ENCODE measurements at places on chromosomes 2 and 18.
A peak's percentile ranks its signal among the peaks of the same experiment; 100 is the strongest.

- no peak for DNase-seq
Observed at GRCh38 chr2:56449449-56449860, 265.7 kb downstream of the CCDC85A start.

DNA sequence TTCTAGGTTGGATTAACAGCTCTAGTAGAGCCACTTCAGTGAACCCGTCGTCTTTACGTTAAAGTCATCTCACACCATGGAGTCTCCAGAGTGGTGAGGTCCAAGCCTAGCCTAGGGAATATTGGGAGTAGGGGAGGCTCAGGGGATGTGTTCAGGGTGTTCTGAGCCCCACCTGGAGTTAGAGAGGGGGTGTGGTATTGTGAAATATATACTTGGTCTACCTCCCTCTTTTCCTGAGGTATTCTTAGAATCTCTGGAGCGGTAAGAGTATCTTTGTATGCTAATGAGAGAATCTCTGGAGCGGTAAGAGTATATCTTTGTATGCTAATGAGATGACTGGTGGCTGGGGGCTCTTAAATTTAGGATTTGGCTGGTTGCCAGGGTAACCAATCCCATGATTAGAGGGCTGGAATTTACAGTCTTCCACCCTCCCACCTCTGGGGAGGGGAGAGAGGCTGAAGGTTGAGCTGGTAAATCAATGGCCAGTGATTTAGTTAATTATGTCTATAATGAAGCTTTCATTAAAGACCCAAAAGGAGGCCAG, 69.5 kb downstream of the INPP4A start:
- DNase-seq, result no peak

DNA sequence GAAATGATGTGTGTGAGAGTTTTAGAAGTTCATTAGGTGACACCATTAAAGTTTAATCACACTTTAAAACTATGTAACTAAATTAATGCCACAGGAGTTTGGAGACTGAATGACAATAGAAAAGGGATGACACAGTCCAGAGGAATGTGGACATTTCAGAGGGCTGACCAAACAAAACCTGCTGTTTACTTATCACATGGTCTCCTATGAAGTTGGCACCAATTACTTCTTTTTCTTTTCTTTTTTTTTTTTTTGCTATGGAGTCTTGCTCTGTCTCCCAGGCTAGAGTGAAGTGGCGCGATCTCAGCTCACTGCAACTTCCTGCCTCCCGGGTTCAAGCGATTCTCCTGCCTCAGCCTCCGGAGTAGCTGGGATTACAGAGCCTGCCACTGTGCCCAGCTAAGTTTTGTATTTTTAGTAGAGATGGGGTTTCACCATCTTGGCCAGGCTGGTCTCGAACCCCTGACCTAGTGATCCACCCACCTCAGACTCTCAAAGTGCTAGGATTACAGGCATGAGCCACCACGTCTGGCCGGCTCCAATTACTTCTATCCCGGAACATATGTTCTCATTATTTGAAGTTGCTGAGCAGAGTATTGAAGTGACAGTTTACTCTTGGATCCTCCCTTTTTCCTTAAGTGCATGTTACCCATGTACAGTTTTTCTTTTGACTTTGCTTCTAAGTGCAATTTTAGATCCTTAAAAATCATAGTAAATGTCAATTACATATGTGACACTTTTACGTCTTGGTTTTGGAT, 4.3 kb downstream of the AGPS start:
- DNase-seq, result peak; percentile 66

GRCh38 chr2:43402452-43402937, 176.1 kb upstream of the ZFP36L2 start:
- DNase-seq, result no peak

GRCh38 chr18:24443870-24444269, 16.6 kb upstream of the HRH4 start:
- no peak for DNase-seq
